CD8-positive, alpha-beta memory T cell (primary cell): ENCODE measurements at places on chromosomes 7 and 10.

- H3K4me3 ChIP-seq = no peak overlapping the region
- H3K4me1 ChIP-seq = no peaks in the 10 kb centered on the region
- no peaks in the 10 kb centered on the region for H3K36me3 ChIP-seq
- DNase-seq = no peak
Observed at GRCh38 chr10:83612746-83613145, 526.6 kb upstream of the GHITM start.

DNA sequence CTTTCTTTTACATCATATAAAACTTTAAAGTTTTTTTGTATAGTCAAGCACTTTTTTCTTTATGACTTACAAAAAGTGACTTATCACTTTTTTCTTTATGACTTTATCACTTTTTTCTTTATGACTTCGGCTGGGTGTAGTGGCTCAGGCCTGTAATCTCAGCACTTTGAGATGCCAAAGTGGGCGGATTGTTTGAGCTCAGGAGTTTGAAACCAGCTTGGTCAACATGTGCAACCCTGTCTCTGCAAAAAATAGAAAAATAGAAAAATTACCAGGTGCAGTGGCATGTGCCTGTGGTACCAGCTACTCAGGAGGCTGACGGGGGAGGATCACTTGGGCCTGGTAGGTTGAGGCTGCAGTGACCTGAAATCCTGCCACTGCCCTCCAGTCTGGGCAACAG is 108.8 kb upstream of the CSTF2T start:
- DNase-seq = no peak
- H3K4me3 ChIP-seq = no peak overlapping the region
- no peaks in the 10 kb centered on the region for H3K4me1 ChIP-seq
- no peak overlapping the region for H3K27ac ChIP-seq
- H3K36me3 ChIP-seq = no peaks in the 10 kb centered on the region

GRCh38 chr7:111730476-111731300 is 168.4 kb upstream of the IMMP2L start:
- H3K36me3 ChIP-seq = no peaks in the 10 kb centered on the region
- H3K4me1 ChIP-seq = no peaks in the 10 kb centered on the region
- no peak overlapping the region for H3K4me3 ChIP-seq
- H3K27ac ChIP-seq = no peak overlapping the region

GRCh38 chr7:115662120-115662519 is 368.4 kb downstream of the TFEC start:
- no peak for DNase-seq
- H3K27me3 ChIP-seq = no peaks in the 10 kb centered on the region
- H3K4me1 ChIP-seq = no peaks in the 10 kb centered on the region
- no peak overlapping the region for H3K27ac ChIP-seq
- H3K36me3 ChIP-seq = no peaks in the 10 kb centered on the region
